T-helper 9 cell (primary cell): ENCODE measurements at places on chromosomes 7 and 10.
A peak's percentile ranks its signal among the peaks of the same experiment; 100 is the strongest.

DNA sequence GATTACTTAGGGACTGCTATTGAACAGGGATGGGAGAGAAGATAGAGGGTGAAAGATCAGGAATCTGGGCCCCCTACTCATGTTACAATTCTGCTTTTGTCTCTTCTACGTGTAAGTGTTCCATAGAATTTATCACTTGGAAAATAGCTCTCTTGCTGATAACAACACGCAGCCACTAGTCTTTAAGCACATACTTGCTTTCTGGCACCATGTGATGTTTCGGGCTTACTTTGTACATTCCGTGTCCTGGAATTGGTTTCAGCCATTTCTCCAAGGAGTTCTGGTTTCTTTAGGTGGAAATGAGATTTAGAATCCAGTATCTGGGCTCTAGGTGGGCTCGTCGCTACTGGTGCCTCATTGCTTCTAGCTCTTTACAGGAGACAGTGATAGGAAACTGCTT, 59.7 kb downstream of the TFAM start:
- no peak for DNase-seq

- DNase-seq = no peak
These were observed 1336.9 kb downstream of the XPNPEP1 start for GRCh38 chr10:108586424-108586823.

GRCh38 chr10:103584216-103585010, 90.9 kb downstream of the NEURL1 start:
- peak; percentile 57 for DNase-seq

- DNase-seq = no peak
These were observed 45.4 kb downstream of the PODXL start for GRCh38 chr7:131511071-131511470.

- no peak for DNase-seq
These were observed 41.6 kb downstream of the SMNDC1 start for GRCh38 chr10:110263164-110263563.

- DNase-seq = no peak
These were observed 9.4 kb downstream of the TSPAN15 start for GRCh38 chr10:69460576-69461242.

DNA sequence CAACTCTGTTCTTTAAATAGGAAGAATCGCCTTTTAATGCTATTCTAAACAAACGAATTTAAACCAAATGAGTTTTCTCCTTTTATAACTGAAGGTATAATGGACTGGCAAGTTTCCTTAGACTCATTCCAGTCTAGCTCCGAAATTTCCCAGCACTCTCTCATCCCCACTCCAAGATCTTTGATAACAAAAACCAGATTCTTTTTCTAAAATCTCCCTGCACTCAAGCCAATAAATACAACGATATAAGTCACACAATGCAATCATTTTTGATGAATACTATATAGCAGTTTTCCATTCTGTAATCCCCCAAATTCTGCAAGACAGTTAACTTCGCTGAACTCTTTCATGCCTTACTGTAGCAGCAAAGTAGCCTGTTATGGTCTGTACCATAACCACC, 1.9 kb downstream of the OGA start:
- DNase-seq = no peak

DNA sequence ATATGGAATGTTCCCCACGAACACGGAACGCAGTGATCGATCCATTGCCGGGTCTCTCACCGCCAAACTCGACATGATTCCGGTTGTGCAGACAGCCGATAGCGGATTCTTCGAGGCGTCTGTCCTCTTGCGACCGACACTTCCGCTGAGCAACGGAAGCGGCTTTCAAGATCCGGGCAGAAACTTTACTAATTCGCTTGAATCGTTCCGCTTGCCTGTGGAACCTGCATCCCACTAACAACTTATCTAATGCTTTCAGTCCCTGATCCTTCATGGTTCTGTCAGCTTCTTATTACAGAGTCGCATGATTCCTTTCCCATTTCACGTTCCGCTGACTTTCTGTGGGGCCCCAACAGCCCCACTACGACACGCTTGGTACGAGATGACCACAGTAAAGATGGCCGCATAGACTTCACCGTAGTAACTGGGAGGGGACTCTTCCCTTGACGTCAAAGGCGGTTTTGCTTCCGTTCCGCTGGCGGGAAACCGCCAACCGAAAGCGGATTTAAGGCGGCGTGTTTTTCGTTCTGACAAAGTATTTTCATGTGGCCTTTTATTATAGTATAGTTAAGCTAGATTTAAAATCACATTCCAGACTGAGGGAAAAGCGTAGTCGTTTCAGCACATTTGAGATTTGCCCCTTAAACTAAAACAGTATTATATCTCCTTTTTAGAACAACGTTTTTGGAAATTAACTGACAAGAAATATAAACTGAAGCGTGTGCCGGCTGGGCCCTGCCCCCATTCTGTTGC, at the start of gene CSTF2T:
Gene CSTF2T, minus strand, starts transcription at position 121 of the 753 bp plus-strand sequence. Its CDS starts 46 bp downstream, at position 75.
- DNase-seq = peak; percentile 87

DNA sequence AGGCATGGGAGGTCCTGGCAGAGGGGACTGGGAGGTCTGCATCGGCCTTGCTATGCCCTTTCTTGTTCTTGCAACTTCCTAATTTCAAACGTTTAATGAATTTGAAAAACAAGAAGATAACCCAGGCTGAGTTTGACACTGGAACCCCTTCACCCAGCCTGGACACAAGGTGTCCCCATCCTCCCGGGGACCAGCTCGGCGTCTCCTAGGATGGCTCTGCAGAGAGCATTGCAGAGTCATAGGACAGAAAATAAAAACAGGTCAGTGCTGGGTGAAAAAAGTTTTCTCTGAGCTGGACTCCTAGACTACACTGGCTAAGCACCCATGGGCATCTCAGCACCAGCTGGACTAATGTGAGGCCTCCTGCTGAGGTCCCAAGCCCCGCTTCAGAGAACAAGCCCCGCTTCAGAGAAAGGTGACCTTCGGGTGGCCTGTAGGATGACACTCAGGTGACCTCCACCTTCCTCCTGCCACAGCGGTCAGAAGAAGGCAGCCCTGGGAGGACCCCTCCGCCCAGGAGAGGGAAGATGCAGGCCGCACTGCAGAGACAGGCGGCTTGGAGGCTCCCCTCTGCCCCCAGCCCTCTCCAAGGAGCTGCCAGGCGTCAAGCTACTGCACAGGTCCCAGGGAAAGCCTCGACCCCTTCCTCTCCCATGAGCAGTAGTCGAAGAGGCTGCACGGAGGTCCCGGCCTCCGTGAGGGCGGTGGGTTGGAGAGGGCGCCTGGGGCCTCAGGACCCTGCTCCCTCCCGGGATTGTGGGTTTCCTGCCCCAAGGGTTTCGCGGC, 9.3 kb upstream of the UNCX start:
- DNase-seq = no peak

DNA sequence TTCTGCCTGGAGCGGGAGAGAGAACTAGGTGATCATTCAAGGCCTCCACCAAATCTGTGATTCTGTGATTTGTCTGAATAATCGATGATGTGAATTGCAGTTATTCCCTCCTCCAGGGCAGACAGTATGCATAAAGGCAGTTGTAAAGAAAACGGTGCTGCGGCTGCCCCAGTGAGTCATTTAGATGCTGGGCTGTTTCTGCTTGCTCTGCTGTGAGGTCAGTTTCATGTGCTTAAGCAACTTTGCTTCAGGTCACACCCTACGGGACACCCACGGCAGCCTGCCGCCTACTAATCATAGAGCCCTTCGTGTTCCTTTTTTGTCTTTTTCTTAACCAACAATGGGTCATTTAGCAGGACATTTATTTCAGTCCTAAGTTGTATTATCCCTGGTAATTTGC, 158.1 kb upstream of the PITRM1 start:
- no peak for DNase-seq

- DNase-seq = no peak
These were observed 563.7 kb downstream of the GRM8 start for GRCh38 chr7:126689037-126689436.

GRCh38 chr10:99619090-99619800, 994 bp downstream of the SLC25A28 start:
- DNase-seq = no peak

DNA sequence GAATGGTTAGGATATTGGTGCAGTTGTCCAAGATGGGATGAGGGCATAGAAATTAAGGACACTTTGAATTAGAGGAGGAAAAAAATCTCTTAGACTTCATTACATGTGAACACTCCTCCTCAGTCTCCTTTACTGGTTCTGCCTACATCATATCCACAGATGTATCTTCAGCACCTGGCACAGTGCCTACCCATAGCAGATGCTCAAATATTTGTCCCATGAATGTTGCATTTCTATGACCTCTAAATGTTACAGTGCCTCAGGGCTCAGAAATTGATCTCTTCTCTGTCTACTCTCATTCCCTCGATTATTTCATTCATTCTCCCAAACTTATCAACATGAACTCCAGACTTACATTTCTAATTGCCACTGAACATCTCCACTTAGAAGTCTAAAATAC, 17.1 kb downstream of the CNNM1 start:
- no peak for DNase-seq

GRCh38 chr10:60572511-60573194, 183.0 kb upstream of the ANK3 start:
- DNase-seq = no peak

GRCh38 chr7:14209896-14210484, 220.5 kb upstream of the ETV1 start:
- DNase-seq = no peak

DNA sequence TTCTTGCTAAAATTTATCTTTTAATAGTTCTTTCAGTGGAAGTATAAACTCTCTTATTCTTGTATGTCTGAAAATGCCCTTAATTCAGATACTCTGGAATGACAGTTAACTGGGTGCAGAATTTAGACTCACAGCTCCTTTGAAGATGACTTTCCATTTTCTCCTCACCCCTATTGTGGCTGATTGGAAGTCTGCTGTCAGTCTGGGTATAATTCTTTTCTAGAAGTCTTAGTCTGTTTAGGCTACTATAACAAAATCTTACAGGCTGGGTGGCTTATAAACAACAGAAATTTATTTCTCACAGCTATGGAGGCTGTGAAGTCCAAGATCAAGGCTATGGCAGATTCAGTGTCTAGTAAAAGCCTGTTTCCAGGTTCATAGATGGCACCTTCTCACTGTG, 145.2 kb upstream of the GDF10 start:
- DNase-seq = no peak

DNA sequence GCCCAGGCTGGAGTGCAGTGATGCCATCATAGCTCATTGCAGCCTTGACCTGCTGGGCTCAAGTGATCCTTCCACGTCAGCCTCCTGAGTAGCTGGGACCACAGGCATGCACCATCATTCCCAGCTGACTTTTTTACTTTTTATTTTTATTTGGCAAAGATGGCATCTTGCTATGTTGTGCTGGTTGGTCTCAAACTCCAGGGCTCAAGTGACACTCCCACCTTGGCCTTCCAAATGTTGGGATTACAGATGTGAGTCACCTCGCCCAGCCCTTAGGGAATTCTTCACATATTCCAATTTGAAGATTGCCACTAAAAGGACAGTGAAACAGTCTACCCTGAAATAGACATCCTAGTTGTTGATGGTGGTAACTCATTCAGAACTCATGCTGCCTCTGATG, 27.7 kb downstream of the SUGCT start:
- DNase-seq = no peak

DNA sequence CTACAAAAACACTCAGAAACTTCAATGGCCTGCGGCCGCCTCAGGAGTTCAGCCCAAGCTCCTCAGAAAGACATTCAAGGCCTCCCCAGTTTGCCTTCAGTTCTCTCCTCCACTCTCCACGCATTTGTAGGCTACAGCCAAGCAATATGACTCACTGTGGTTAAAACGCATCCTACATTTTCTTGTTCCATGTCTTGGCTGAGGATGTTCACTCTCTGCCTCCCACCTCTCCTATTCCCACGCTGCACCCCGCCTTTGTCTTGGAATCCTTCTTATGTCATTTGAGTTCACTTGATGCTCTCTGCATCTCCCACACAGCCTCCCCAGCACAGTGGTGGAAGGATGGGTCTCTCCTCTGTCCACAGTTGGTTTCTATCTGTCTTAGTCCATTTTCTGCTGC, 184.8 kb downstream of the NPSR1 start:
- no peak for DNase-seq

GRCh38 chr10:70579234-70580002, 23.1 kb downstream of the PRF1 start:
- no peak for DNase-seq

DNA sequence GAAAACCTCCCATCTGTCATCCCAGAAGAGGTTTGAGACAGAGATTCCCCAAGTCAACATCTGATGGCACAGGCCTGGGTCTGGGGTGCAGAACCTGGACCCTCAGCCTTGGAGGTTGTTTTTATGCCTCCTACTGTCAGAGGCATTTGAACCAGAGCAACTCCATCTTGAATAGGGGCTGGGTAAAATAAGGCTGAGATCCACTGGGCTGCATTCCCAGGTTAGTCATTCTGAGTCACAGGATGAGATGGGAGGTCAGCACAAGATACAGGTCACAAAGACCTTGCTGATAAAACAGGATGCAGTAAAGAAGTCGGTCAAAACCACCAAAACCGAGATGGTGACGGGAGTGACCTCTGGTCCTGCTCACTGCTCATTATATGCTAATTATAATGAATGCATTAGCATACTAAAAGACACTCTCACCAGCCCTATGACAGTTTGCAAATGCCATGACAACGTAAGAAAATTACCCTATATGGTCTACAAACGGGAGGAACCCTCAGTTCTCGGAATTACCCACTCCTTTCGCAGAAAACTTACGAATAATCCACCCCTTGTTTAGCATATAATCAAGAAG, 92.0 kb downstream of the ITGA8 start:
- DNase-seq = no peak

DNA sequence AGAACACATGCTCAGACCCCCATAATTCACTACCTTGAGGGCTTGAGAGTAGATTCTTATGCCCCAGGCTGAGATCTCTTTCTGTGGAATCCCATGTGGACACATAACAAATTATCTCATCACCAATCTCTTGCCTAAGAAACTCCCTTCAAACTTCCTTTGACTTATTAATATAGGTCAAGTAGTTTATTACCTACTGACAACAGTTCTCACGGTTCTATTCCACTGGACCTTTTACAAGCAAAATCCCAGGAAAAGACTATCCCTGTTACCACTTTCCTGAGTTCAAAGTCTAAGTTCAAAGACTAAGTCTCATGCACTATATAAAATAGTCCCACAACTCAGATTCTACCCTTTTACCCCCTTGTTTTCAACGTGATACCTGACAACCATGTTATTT, 754.7 kb downstream of the SUGCT start:
- DNase-seq = no peak

DNA sequence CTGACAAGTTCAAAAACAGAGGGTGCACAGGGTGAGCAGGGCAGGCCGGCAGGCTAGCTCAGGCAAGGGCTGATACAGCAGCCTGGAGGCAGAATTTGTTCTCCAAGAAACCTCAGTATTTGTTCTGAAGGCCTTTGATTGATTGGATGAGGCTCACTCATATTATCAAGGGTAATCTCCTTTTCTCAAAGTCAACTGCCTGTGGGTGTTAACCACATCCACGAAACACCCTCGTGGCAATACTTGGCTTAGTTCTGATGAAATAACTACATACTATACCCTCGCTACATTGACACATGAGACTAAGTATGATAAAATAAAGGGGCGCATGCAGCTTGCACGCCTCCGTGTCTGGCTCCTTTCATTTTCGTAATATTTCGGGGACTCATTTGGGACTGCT, 4.4 kb upstream of the PPP2R2D start:
- peak; percentile 18 for DNase-seq

- DNase-seq = no peak
These were observed 28.9 kb upstream of the FXYD4 start for GRCh38 chr10:43342279-43343125.

- no peak for DNase-seq
These were observed 52.8 kb downstream of the FOXL3 start for GRCh38 chr7:342681-343216.

GRCh38 chr10:92800134-92800733, 48.1 kb upstream of the EXOC6 start:
- DNase-seq = no peak
